Renal cortex interstitium (tissue), 15 donors: ENCODE measurements at places on chromosomes 16 and 17. TPM values are rescaled to one million over a fixed set of nuclear protein-coding genes. Genes with fewer than 3 reads are reported as not detected.

The MT4 gene
- not detected for polyA plus RNA-seq

The PRAC2 gene
- not detected for polyA plus RNA-seq

The ASB16 gene
- polyA plus RNA-seq, result 2.2 TPM

DNA sequence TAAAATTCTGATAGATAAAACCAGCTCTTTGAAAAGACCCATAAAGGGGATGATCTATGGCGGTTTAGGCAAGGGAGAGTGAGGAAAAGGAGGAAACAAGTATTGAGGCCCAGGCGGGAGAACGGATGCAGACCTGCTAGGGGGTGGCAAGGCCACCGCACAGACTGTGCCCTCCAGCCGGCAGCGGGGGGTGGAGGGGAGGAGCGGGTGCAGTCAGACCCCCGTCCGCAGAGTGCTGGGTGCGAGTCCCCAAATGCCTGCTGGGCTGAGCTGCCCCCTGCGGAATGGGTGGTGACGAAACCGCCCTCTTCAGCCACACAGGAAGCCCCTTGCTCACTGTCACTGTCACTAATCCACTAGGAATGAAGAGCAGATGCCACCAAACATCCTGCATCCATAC, 46.0 kb downstream of the LMF1 start:
- DNase-seq, result no peak

DNA sequence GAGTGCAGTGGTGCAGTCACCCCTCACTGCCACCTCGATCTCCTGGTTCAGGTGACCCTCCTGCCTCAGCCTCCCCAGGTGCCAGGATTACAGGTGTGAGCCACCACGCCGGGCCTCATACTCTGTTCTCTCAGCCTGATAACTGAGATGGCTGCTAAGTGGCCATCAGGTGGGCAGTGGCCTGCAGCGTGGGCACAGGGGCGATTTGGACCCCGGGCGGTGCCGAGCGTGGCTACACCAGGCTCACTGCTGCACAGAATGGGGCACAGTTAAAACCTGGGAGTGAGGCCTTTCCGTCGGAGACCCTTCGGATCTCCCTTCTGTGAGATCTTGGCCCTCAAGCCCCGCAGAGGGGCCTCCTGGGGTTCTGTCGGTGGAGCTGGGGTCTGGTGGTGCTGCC, 11.5 kb downstream of the CACNA1H start:
- DNase-seq, result no peak

- no peak for DNase-seq
Observed at GRCh38 chr17:4586043-4586442, 1.7 kb downstream of the SMTNL2 start.

DNA sequence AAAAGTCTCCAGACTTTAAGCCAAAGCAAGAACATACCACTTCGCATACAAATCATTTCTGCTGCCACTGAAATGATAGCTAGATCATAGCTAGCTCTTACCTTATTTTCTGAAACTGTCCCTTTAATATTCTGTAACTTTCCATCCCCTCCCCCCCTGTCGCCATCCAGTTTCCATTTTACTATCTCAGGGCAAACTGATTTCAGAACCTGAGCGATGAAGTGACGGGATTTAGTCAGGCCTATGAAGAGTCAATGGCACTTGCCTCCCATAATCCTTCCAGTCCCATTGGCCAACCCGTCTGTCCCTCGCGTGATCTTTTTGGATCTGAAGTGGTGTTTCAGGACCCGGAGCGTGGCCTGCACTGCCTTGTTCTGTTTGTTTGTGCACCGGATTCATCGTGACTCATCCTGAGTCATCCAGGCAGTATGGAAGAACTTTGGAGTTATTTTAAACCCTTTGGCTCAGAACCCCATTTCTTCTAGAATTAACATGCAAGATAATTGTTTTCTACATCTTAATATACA, 199.8 kb upstream of the CHMP6 start:
- DNase-seq, result no peak
